Forelimb muscle (tissue), 1 donor: ENCODE measurements at places on chromosomes 5 and 9.

DNA sequence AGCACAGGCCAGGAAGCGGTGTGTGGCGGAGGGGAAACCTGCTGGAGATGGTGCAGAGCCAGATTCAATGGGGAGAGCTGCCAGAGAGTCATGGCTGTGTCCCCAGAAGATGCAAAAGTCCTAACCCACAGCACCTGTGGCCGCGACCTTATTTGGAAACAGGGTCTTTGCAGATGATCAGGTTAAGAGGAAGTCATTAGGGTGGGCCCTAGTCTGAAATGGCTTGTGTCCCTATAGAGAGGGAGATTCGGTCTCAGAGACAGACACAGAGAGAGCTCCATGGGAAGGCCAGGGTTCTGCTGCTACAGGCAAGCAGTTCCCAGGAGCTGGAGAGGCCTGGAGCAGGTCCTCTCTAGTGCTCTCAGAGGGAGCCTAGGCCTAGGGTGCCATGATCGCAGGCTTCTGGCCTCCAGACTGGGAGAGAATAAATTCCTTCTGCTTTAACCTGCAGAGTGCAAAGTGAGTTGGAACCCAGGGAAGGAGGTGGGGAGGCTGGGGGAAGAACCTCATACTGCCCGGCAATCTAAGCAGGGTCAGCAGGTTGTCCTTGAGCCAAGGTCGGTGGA is 1.9 kb upstream of the LPCAT1 start:
- DNase-seq = no peak

DNA sequence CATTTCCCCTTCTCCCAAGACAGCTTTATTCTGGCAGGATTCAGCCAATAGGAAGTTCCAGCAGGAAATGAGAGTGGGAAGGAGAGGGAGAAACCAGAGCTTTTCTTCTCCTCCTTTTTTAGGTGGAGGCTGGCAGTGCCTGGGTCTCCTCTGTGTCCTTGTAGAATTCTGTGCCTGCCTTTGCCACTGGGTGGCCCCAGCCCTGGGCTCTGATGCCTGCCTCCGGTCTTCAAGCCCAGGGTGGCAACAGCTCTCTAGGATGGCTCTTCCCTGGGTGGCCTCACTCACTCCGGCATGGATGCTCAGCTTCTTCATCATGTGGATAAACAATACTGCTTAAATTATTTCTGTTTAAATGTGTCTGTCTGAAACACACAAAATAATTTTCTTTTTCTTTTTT is 694.8 kb downstream of the SEMA5A start:
- DNase-seq = no peak

GRCh38 chr9:81604306-81605169 is 84.8 kb downstream of the TLE1 start:
- no peak for DNase-seq

DNA sequence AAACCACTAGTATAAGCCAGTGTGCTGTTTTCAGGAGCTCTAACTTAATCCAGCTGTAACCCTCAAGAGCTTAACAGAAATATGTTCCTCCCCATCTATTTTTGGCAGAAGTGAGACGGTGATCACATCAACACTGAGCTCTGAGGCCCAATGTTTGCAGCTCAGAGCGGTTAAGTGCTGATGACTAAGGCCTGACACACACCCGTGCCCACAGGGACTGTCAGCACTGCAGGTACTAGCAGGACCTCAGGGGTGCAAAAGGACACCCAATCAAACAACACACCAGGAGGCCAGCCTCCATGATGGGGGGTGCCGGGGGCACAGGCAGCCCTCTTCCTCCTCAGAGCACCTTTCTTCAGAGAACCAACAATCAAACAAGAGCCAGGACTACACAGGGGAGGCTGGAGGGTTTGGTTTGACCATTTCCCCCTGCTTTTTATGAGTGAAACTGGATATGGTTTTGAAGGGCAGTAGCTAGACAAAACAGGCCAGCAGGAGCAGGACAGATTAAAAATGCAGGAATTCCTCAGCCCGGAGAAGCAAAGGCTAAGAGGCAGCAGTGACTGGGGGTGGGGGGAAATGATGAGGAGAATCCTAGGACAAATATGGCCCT is 61.3 kb downstream of the RAPGEF1 start:
- peak; percentile 73 for DNase-seq

DNA sequence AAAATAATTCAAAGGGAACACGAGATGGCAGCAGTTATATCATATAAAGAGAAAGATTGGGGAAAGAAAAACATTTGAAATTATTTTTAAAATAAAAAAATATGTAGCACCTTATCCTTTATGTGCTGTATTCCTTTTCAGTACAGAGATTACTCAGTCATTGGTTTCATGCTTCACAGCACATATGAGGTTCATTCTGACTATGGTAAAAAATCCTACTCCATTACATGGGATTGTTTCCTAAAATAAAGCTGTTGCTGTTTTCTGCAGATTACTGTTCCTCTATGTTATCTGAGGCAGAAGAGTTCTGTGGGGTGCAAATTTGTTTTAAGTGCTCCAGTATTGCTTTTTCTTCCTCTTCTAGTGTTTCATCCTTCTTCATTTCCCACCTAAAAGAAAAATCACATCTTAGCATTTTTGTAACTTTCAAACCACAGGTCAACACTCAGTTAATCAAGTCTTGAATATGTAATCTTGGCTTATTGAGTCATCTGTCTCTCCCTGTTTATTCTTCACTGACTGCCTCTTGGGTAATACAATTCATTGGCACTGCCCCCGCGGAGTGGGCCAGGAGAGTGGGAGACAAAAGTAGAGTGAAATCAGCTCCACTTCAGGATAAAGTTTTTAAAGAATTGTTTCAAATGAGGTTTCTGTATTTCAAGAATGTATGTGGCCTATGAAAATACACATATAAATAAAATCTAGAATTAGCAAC is 412.5 kb upstream of the POU5F2 start:
- DNase-seq = no peak

DNA sequence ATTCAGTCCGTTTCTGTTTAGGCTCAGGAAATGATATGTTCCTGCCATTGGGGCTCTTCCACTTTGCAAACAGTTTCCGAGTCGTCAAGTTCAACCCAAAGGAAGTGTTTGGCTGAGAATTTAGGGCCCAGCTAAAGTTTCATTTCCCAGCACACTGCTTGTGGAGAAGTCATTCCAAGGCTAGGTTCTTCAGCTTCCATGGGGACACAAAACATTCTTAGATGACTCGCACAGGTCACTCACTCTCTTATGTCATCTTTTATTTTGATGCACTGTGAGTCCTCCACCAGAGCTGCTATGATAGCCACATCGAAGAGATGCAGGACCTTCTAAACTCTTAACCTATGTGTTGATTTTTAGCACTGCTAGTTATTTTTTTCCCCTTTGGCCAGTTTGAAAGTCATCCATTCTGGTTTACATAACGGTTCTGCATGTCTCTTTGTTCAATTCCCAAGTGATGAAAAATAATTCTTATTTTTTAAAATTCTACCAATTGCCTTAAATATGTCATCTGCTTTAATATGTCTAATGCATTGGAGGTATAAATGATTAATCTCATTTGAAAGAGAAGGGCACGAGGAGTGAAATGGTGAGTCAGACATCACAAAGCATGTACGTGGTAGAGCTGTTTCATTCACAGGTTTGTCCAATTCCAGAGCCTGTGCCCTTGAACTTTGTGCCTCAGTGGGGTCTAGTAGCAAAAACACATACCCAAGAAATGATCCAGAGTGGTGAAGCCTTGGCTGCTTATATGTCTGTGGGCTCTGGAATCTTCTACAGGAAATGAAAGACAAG is 84.3 kb downstream of the ZNF462 start:
- DNase-seq = no peak

DNA sequence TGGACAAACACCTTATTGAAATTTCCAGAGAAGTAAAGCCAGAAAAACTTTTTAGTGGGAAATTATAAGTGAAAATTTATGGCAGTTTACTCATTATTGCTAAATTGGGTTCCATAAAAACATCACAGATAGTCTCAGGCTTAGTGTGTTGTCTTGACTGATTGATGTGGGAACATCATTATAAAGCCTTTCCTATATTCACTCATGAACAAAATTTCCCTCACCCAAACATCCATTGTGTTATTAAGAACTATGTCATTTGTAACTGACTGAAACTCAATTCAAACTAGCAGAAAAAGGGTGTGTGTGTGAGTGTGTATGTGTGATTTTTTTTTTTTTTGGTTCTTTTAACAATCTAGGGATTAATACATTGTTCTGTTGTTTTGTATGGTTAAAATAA is 143.7 kb upstream of the SEMA6A start:
- DNase-seq = no peak

DNA sequence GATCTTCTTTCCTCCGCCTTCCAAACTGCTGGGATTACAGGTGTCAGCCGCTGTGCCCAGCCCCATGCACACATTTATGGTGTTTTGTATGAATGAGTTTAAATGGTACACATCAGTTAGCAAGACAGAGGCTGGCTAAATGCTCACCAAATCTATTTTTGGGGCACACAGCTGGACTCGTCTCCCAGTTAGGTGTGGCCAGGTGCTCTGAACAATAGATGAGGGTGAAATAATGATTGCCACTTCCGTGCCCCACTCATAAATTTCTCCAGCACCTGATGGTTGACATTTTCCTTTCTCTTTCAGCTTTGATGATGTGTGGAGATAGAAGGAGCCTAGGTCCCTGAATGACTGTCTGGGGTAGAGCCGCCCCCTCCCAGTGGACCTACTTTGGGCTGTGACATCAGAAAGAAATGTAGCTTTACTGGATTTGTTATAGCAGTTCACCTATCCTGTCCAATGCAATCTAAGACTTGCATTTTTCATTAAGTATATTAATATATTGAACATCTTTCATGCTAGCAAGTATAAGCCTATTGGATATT is 8.6 kb upstream of the RAPGEF1 start:
- DNase-seq = no peak

GRCh38 chr9:137804908-137805630 is 72.5 kb upstream of the CACNA1B start:
- DNase-seq = no peak

GRCh38 chr9:81849631-81850259 is 78.5 kb upstream of the SPATA31D4 start:
- DNase-seq = no peak

GRCh38 chr5:170917113-170917512 is 55.3 kb downstream of the RANBP17 start:
- no peak for DNase-seq

- no peak for DNase-seq
These were observed 151.1 kb upstream of the CCDC152 start for GRCh38 chr5:42605490-42605889.

GRCh38 chr5:7331131-7331530 is 64.8 kb upstream of the ADCY2 start:
- DNase-seq = no peak
